ENCODE measurements at places on chromosomes 12 and 14.

- no peak for DNase-seq
Observed at GRCh38 chr12:5868625-5869295, 76.3 kb downstream of the ANO2 start.

GRCh38 chr14:54691525-54692283 lies 124.8 kb downstream of the SAMD4A start:
- DNase-seq = no peak

DNA sequence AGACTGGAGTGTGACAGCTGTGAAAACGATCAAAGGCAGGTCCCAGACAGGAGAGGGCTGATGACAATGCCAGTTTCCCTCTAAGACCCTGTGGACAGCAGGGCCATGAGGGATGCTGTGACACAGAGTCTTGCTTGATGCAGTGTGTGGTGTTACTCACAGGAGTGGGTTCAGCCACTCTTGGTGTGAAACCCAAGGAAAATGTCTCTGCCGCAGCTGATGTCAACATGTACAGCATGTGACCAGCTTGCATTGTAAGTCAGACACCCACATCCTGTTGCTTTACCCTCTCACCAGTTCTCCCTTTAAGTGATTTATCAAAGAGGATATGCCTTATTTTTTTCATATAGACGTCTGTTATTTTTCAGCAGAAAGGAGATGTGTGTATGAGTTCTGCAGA lies 268.6 kb downstream of the BTG1 start:
- DNase-seq = peak; percentile 9

GRCh38 chr14:89237921-89238529 lies 179.0 kb downstream of the FOXN3 start:
- DNase-seq = no peak

- no peak for DNase-seq
Observed at GRCh38 chr12:47812797-47813510, 6.7 kb downstream of the HDAC7 start.

- DNase-seq = no peak
Observed at GRCh38 chr14:105315211-105315721, 718 bp downstream of the PACS2 start.

DNA sequence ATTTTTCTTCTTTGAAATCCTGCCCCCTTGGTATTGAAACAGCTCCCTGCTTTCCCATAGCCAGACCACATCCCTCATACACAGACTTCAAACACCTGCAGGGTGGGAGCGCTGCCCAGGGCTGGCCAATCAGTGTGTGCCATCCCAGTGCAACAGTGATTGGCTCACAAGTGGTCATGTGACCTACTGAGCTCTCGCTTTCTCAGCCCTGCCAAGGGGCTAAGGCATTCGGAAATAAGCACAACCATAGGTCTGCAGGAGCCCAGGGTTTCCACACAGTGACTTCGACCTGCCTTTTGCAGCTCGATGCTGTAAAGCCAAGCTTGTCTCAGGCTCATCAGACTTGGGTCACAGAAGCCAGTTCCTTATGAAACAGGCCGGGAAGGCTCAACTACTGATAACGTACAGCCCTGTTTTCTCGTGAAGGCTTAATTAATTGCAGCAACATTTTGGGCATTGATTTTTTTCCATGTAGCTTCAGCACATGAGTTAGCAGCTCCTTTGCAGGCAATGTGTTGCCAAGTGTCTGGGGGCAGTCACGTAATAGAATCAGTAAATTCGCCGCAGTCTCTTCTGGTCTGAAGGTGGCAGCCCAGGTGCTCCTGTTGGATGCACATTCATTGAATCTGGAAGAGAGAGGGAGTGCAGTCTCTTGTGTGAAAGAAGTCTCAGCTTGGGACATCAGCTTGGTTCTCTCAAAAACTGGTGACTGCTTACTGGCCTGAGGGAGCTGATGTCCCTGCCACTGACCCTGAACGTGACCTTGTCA lies 1091.8 kb downstream of the AACS start:
- DNase-seq = no peak

DNA sequence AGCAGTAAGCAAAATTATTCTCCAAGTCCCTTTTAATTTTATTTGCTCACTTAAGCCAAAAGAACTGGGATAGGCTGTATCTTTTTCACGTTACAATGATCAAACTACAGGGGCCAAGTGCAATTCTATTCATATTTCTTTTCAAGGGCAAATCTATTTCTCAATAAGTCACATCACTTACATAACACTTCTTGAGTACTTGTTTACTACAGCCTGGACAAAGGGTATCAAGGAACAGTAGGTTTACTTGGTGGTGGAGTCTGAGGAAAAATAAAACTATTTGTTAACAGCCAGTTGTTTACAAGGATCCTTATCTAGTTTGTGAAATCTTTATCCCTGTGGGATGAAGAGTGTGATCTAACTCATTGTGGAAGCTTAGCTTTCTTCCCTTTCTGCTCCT lies 72.1 kb downstream of the PDE3A start:
- no peak for DNase-seq

GRCh38 chr12:402029-402389 lies 565 bp downstream of the CCDC77 start:
- DNase-seq = no peak

DNA sequence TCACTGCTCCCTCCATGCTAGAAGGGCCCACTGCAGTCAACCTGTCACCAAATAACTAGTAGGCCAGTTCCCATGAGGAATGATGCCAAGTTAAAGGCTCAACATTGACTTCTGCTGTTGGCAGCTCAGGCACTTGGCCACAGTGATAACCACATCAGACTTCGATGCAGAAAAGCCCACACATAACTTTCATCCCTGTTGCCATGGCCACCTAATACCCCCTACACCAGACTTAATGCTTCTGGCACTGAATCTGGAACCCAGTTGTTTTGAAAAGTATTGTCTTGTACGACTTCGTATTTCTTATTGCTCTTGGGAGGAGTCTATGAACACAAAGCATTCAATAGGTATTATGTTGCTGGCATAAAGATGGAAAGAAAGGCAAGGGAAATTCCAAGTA lies 44.3 kb upstream of the HELB start:
- no peak for DNase-seq

Data from esophagus squamous epithelium (tissue), 5 donors.